ENCODE measurements at places on chromosomes 6 and 20. TPM values are rescaled to one million over a fixed set of nuclear protein-coding genes. Genes with fewer than 3 reads are reported as not detected.

The PRDM1 gene
- total RNA-seq, result 2.4 TPM

The DLGAP4 gene
- total RNA-seq, result 74.4 TPM

The ANKRD66 gene
- total RNA-seq, result not detected

The ANKEF1 gene
- total RNA-seq, result 1.9 TPM

The APCDD1L gene
- 1.1 TPM for total RNA-seq

Data from heart right ventricle (tissue), 16 donors.